T-helper 22 cell (primary cell): ENCODE measurements at places on chromosomes 2 and 18.

- no peak for DNase-seq
Measured at GRCh38 chr2:170999654-171000053, 70.6 kb downstream of the GORASP2 start.

- no peak for DNase-seq
Measured at GRCh38 chr2:48727560-48727959, 28.0 kb downstream of the LHCGR start.

- DNase-seq, result no peak
Measured at GRCh38 chr2:13504808-13505207, 788.1 kb downstream of the TRIB2 start.

DNA sequence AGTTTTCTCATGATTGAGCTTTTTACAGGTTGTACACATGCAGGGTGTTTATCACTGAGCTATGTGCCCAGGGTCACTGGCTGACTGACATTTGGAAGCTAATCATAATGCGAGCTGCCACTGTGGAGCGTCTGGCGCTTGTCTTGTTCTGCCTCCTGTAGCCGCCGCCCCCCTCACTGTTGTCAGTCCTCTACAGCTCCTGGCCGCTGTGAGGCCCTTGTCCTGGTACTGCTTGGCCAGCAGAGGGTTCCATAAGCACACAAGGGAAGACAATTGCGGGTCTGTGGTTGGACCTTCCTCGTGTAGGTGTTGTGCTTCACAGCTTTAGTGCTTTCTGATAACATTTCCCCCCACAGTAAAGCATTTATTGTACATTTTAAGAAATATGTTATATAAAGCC, 105.6 kb upstream of the LDLRAD4 start:
- no peak for DNase-seq

GRCh38 chr2:239271882-239272281, 128.9 kb downstream of the HDAC4 start:
- DNase-seq, result no peak

DNA sequence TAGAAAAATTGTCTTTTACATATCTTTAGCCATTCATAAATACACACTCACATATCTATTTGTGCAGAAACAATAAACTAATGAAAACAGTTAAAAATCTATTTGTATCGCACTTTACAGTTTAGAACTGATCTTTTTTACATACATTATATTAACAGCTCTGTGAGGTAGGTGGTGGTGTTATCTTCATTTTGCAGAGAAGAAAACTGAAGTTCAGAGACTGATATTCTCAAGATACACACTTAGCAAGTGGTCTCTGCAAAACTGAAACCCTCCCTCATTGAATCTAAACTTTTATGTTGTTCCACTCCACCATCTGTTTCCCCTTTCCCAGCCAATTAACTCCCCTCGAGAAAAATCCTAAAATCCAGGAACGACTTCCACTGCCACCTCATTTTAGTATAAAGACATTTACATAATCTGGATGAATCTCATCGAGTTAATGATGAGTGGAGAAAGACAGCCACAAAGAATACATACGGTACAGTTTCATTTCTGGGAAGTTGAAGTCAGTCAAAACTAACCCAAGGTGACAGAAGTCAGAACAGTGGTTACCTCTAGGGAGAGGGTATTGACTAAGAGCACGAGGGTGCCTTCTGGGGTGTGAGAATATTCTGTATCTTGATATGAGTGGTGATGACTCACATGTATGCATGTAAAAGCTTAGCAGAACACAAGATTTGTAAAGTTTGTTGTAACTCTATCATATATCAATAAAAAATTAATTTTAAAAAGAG, 524.2 kb upstream of the TCF4 start:
- DNase-seq, result no peak

DNA sequence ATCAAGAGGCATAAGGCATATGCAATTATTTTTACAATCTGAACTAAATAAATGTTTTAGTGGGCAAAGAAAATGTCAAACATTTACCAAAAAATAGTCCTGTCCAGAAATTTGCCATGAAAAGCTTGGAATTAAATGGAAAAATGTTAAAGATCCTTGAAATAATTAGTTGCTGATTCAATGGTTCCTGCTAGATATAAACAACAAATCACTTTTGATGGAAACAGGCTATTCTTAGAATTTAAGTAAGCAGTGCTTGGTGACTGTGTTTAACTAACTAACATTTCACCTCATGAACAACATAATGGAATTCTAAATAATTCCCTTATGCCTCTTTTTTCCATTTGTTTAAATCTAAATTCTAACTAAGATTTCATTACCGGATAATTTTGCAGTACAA, 3.9 kb downstream of the RND3 start:
- no peak for DNase-seq

- no peak for DNase-seq
Measured at GRCh38 chr2:122651236-122651635, 895.8 kb downstream of the TSN start.

GRCh38 chr2:69660637-69661036, 17.1 kb upstream of the AAK1 start:
- no peak for DNase-seq

- no peak for DNase-seq
Measured at GRCh38 chr18:43665105-43665788, 388.0 kb upstream of the SYT4 start.

DNA sequence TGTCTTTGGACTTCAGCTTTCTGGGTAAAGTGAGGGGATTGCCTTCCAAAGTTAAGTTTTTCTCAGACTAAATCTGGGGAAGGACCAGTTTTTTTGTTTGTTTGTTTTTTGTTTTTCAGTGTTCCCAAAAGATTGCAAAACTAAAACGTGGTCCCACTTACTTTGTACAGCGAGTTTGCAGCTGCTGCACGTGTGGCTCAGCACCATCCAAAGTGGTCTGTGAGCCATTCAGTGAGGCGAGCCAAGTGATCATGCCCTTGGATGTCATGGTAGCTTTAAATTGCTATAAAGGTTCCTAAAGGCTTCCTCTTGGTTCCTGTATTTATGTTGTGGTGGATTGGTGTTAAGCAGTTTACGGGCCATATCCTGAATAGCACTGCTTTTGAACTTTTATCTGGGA, 23.0 kb downstream of the TET3 start:
- DNase-seq, result no peak

GRCh38 chr2:17362956-17363355, 155.3 kb downstream of the RAD51AP2 start:
- DNase-seq, result no peak

GRCh38 chr2:41483226-41483625, 564.6 kb upstream of the PKDCC start:
- no peak for DNase-seq

- no peak for DNase-seq
Measured at GRCh38 chr2:180001726-180002125, 5.4 kb downstream of the CWC22 start.

GRCh38 chr2:235569837-235570236, 76.0 kb downstream of the AGAP1 start:
- no peak for DNase-seq

DNA sequence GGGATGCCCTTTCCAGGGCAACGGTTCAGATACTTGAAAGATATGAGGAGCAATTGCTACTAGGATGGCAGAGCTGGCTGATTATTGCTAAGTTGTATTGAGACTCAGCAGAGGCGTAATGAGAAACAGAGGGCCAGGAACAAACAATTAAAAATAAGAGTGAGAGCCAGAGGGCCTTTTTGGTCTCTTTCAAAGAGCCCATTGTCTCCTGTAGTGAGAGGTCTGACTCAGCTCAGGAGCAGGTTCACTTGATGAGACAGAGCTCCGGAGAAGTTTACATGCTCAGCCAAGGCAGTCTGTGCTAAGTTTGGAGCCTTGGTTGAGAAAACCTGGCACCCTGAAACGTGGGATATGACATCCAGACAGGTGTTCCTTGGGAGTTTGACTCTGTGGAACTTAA, 303.9 kb upstream of the DLGAP1 start:
- DNase-seq, result no peak

DNA sequence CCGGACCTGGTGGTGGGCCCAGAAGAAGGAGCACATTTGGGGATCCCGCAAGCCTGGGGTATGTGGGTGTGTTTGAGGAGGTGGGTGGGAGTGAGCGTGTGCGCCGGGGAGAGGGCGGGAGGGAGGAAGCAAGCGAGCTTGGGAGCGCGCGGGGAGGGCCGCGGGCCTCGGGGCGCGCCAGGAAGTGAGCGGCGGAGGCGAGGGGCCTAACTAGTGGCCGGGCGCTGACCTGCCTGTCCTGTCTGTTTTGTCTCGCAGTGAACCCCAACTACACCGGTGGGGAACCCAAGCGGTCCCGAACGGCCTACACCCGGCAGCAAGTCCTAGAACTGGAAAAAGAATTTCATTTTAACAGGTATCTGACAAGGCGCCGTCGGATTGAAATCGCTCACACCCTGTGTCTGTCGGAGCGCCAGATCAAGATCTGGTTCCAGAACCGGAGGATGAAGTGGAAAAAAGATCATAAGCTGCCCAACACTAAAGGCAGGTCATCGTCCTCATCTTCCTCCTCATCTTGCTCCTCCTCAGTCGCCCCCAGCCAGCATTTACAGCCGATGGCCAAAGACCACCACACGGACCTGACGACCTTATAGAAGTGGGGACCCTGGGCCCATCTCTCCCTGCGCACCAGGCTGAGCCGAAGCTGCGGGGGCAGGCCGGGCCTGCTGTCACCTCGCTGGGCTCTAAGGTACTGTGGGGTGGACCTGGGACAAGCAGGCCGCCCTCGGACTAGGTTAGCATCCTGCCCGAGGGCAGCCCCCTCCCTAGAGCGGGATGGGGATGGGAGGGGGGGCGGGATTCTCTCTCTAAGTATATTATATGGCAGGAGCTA, 1.2 kb downstream of the HOXD4 start:
- no peak for DNase-seq

GRCh38 chr2:172782506-172783164, 47.0 kb downstream of the RAPGEF4 start:
- no peak for DNase-seq

- DNase-seq, result no peak
Measured at GRCh38 chr2:168178520-168179324, 68.7 kb downstream of the STK39 start.

- DNase-seq, result no peak
Measured at GRCh38 chr18:69697069-69697468, 250.6 kb downstream of the CD226 start.

DNA sequence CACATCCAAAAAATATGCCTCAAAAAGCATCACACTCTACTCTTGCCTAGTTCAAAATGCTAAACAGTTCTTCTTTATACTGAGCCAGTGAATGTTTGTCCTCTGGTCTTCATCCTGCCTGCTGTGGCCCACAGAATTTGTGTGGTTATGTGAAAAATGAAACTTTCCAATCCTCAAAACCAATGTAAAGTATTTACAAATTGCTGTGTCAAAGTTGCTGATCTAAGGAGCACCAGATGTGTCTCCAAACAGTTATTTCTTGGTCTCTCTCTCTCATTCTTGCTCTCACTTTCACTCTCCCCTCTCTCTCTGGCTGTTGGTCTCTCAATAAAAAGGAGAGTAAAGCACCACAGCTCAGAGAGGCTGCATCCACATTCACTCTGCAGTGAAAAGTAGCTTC, 23.0 kb downstream of the EPHA4 start:
- DNase-seq, result no peak

DNA sequence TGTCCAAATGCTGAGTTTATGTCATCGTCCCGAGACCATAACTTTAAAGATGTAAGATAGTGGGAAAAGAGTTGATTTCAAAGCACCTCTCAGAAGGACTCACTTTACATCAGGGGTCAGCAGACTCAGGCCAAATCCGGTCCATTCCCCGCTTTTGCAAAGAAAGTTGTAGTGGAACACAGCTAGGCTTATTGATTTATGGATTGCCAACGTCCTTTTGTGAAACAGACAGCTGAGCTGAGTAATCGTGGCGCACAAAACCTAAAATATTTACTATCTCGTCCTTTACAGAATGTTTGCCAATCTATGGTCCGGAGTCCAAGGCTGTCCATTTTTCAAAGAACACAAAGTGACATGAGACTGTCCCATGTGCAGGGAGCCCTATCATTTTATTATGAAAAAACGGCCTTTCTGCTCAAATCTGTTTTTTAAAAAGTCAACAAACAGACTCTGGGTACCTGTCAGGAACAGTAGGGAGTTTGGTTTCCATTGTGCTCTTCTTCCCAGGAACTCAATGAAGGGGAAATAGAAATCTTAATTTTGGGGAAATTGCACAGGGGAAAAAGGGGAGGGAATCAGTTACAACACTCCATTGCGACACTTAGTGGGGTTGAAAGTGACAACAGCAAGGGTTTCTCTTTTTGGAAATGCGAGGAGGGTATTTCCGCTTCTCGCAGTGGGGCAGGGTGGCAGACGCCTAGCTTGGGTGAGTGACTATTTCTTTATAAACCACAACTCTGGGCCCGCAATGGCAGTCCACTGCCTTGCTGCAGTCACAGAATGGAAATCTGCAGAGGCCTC, at the start of gene IL1RN:
Gene IL1RN (plus strand): TSS at position 754 of the 801 bp plus-strand sequence. CDS start 27 bp downstream, at position 781.
- no peak for DNase-seq

GRCh38 chr2:45220227-45220626, 211.0 kb upstream of the SIX2 start:
- DNase-seq, result no peak

DNA sequence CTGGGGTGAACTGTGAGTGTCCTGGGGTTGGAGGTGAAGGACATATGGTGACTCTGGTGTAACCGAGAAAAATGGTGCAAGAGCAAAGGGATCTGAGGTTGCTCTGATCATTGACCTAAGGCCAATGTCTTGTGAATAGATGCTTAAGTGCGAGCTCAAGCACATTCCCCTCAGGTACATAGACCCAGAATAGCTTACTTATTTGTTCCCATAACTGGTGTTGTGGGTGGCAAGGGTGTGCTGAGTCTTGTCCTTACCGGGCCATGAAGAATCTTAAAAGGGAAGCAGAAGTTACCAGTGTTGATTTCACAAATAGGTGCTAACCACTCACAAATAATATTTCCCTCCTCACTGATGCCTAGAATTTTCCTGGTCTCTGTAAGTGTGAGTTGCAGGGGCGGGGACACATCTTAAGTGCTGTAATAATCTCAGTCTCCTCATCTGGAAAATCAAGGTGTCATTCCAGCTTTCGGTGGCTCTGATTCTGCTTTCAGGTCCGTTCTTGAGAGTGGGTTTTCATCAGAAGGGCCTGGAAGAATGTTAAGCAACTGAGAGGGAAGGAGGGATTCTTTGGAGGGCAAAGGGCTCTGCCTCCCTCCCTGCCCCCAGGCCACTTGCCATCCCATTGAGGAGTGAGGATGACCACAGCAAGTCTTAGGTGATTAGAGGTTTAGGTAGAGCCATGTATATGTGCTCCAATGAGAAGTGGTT, 54.9 kb downstream of the LIPG start:
- DNase-seq, result no peak

- DNase-seq, result no peak
Measured at GRCh38 chr2:197952540-197953202, 148.3 kb downstream of the PLCL1 start.

DNA sequence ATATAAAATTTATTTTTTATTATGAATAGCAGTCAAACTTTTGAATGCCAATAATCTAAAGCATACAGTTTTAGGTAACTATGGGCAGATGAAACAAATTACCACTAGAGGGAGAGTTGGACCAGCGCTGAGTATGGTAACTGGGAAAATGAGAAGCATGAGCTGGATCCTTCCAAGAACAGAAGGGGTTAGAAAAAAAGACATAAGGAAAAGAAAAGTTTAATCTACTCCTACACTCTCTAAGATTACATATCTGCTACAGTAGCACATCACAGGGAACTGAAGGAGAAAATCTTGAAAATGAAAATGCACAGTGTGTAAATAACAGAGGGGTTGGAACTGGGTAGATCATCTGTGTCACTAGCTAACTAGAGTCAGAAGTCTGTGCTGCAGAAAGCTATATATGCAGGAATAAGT, 15.5 kb downstream of the REG3G start:
- no peak for DNase-seq

- no peak for DNase-seq
Measured at GRCh38 chr2:128369602-128370467, 51.2 kb upstream of the HS6ST1 start.
